ENCODE measurements at places on chromosomes 7 and 10. TPM values are rescaled to one million over a fixed set of nuclear protein-coding genes. Genes with fewer than 3 reads are reported as not detected.

Gene ADARB2
- not detected for total RNA-seq

Gene SPOCK2
- total RNA-seq, result 0.33 TPM

Gene EXOSC1
- total RNA-seq, result 33.1 TPM

Gene TEX36
- total RNA-seq, result not detected

Gene MBL2
- not detected for total RNA-seq

Gene TDRD1
- total RNA-seq, result not detected

Gene ZNF107
- total RNA-seq, result 1.0 TPM

- H3K27me3 ChIP-seq, result no peaks in the 10 kb centered on the region
- no peaks in the 10 kb centered on the region for H3K36me3 ChIP-seq
- H3K27ac ChIP-seq, result no peak overlapping the region
- DNase-seq, result no peak
Observed at GRCh38 chr7:49564379-49564714, 209.1 kb upstream of the VWC2 start.

- no peaks in the 10 kb centered on the region for H3K36me3 ChIP-seq
- H3K27ac ChIP-seq, result no peak overlapping the region
- no peak overlapping the region for H3K4me3 ChIP-seq
Observed at GRCh38 chr10:77233466-77233865, 404.1 kb downstream of the KCNMA1 start.

DNA sequence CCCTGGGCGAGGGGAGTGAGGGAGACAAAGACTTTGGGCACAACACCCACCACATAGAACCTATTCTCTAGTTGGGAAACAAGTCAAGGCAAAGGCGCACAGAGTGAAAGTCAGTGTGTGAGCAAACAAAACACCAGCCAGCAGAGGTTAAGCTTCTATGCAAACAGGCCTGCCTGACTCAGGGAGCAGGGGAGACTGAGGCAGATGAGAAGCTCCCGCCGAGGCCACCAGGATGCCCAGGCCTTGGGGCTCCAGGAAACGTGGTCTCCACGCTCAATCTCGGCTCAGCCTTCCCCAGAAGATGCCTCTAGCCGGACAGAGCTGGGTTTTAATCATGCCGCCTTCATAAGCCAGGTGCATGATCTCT, 74.1 kb upstream of the KCNMA1 start:
- no peak overlapping the region for H3K4me3 ChIP-seq
- H3K27me3 ChIP-seq, result no peaks in the 10 kb centered on the region
- H3K27ac ChIP-seq, result no peak overlapping the region
- no peaks in the 10 kb centered on the region for H3K4me1 ChIP-seq

GRCh38 chr7:43847496-43847895, 21.8 kb downstream of the MRPS24 start:
- H3K4me1 ChIP-seq, result no peaks in the 10 kb centered on the region
- DNase-seq, result no peak
- H3K27ac ChIP-seq, result no peak overlapping the region
- H3K36me3 ChIP-seq, result no peaks in the 10 kb centered on the region

- H3K36me3 ChIP-seq, result no peaks in the 10 kb centered on the region
- DNase-seq, result no peak
- no peaks in the 10 kb centered on the region for H3K27me3 ChIP-seq
- H3K27ac ChIP-seq, result no peak overlapping the region
Observed at GRCh38 chr7:81859433-81859832, 89.6 kb upstream of the HGF start.

- H3K36me3 ChIP-seq, result peaks cover 24% of the 10 kb centered on the region
- no peak for DNase-seq
- peak overlapping the region; percentile 98 for H3K4me3 ChIP-seq
- no peaks in the 10 kb centered on the region for H3K27me3 ChIP-seq
Observed at GRCh38 chr7:100584054-100584682, 1.8 kb downstream of the LRCH4 start.

DNA sequence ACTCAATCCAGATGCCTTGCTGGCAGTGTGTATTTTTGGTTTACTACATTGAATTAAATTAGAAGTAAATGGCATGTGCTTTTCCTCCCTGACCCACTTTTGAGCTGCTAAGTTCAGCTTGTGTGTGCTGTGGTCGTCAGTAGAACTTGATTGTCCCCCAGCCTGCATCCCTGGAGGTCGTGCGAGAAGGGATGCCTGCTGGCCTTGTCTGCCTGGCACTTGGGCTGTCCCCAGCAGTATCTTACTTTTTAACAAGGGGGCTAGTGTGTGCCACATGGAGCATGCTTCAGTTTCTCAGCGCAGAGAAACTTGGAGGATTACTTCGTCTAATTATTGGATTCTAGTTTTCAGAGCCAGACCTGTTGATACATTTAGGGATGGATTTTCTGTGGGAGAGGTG, 80.2 kb downstream of the ADCY1 start:
- no peak for DNase-seq
- no peaks in the 10 kb centered on the region for H3K4me1 ChIP-seq
- no peak overlapping the region for H3K4me3 ChIP-seq

- H3K36me3 ChIP-seq, result no peaks in the 10 kb centered on the region
- H3K4me3 ChIP-seq, result no peak overlapping the region
- peak; percentile 31 for DNase-seq
- H3K27ac ChIP-seq, result no peak overlapping the region
- H3K27me3 ChIP-seq, result no peaks in the 10 kb centered on the region
Observed at GRCh38 chr10:19412531-19412930, 363.9 kb downstream of the MALRD1 start.

- no peaks in the 10 kb centered on the region for H3K36me3 ChIP-seq
- H3K4me1 ChIP-seq, result no peaks in the 10 kb centered on the region
- H3K27me3 ChIP-seq, result no peaks in the 10 kb centered on the region
- H3K4me3 ChIP-seq, result no peak overlapping the region
- no peak overlapping the region for H3K27ac ChIP-seq
Observed at GRCh38 chr7:102098986-102099385, 187.7 kb upstream of the SH2B2 start.

DNA sequence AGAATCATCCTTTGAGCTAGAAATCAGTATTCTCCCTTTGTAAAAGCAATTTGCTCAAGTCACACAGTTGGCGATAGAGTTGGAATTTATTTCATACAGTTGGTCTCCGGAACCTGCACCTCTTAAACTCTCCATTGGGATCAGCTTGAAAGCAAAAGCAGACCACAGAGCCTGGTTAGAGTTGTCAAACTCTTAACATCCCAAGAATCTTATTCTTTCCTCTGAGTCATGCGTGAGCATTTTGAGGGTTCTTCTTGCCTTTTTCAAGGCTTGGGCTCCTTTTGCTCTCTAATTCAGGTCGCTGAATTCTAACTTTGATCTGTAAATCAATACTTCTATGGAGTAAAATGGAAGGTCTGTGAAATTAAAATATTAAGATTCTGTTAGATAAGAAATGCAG, 19.6 kb upstream of the SCIN start:
- H3K4me3 ChIP-seq, result no peak overlapping the region
- no peaks in the 10 kb centered on the region for H3K27me3 ChIP-seq
- H3K4me1 ChIP-seq, result no peaks in the 10 kb centered on the region
- no peak overlapping the region for H3K27ac ChIP-seq
- DNase-seq, result peak; percentile 88

GRCh38 chr10:6347391-6347951, 144.7 kb downstream of the PFKFB3 start:
- no peaks in the 10 kb centered on the region for H3K27me3 ChIP-seq
- H3K27ac ChIP-seq, result no peak overlapping the region
- DNase-seq, result peak; percentile 44
